ENCODE measurements at places on chromosomes 13 and 19. TPM values are rescaled to one million over a fixed set of nuclear protein-coding genes. Genes with fewer than 3 reads are reported as not detected.

- DNase-seq, result no peak
- peaks cover 15% of the 10 kb centered on the region for H3K4me1 ChIP-seq
- peak overlapping the region; percentile 19 for H3K27ac ChIP-seq
- H3K27me3 ChIP-seq, result no peaks in the 10 kb centered on the region
- peaks cover 10% of the 10 kb centered on the region for H3K36me3 ChIP-seq
Measured at GRCh38 chr13:43094901-43095300, 71.5 kb downstream of the DNAJC15 start.

DNA sequence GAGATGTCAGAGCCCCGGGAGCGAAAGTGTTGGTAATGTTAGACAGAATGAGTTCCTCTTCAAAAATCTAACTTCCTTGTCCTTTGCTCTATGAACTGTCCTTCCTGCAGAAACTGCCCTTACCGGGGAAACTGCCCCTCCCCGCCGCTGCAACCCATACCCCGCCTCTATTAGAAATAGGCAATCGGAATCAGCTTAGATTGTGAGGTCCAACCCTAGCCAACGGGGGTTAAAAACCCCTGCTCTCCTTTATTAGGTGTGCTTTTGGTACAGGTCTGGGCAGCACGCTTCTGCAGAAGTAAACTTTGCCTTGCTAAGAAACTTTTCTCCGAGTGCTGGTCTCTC is 11.5 kb upstream of the CAPNS1 start:
- H3K36me3 ChIP-seq, result peaks cover 5% of the 10 kb centered on the region
- DNase-seq, result no peak
- H3K27me3 ChIP-seq, result no peaks in the 10 kb centered on the region
- peaks cover 12% of the 10 kb centered on the region for H3K4me1 ChIP-seq
- peak overlapping the region; percentile 78 for H3K27ac ChIP-seq

FPR3 gene
- total RNA-seq, result not detected

MYH14 gene
- not detected for total RNA-seq

KCNN4 gene
- total RNA-seq, result 63.1 TPM

DNA sequence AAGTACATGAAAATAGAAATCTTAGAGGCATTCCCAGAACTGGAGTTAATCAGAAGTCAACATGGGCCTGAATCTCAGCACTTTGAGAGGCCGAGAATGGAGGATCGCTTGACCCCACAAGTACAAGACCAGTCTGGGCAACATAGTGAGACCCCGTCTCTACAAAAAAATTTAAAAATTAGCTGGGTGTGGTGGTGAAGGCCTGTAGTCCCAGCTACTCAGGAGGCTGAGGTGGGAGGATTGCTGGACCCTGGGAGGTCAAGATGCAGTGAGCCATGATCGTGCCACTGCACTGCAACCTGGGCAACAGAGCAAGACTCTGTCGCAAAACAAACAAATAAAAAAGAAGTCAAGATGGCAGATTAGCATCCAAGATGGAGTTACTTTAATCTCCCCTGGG is 8.5 kb downstream of the IFNL2 start:
- peaks cover 13% of the 10 kb centered on the region for H3K27me3 ChIP-seq
- H3K4me1 ChIP-seq, result peaks cover 5% of the 10 kb centered on the region
- peaks cover 2% of the 10 kb centered on the region for H3K36me3 ChIP-seq
- H3K27ac ChIP-seq, result no peak overlapping the region
- no peak overlapping the region for H3K4me3 ChIP-seq

DNA sequence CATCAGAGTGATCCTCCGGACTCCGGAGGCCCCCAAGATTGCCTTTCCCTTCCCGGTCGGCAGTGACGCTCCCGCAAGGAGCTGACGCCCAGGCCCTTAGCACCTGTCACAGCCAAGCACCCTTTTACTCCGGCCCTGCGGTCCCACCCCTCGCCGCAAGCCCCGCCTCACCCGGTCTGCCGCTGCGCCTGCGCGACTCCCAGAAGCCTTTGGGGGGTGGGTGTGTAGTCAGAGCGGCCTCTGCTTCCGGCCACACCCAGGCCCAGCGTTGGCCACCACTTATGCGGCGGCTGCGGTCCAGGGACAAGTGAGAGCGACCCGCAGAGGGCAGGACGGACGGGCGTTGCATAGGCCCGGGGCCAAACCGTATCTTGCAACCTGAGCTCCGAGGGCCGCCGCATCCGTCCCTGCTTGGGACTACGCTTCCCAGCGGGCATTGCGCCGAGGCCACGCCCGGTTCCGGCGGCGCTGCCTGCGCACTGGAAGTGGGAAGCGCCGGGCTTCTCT is 441 bp upstream of the ZFP28 start:
- no peaks in the 10 kb centered on the region for H3K27me3 ChIP-seq
- H3K4me1 ChIP-seq, result no peaks in the 10 kb centered on the region
- peak overlapping the region; percentile 89 for H3K4me3 ChIP-seq
- H3K36me3 ChIP-seq, result peaks cover 10% of the 10 kb centered on the region

DNA sequence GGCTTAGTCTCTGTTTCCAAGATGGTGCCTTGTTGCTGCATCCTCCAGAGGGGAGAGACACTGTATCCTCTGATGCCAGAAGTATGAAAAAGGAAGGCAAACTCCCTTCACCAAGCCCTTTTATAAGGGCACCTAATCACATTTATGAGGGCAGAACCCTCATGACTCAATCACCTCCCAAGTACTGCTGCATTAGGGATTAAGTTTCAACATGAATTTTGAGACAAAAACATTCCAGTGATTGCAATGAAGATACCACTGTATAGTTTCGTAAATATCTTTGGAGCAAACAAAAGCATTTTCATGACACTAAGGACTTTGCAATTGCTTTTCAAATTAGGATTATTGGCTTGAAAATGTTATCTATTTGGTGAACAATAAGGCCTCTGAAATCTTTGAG is 63.8 kb downstream of the RNF17 start:
- DNase-seq, result no peak
- H3K4me1 ChIP-seq, result no peaks in the 10 kb centered on the region
- H3K27ac ChIP-seq, result no peak overlapping the region
- no peak overlapping the region for H3K4me3 ChIP-seq
- peaks cover 36% of the 10 kb centered on the region for H3K27me3 ChIP-seq
- H3K36me3 ChIP-seq, result no peaks in the 10 kb centered on the region

DNA sequence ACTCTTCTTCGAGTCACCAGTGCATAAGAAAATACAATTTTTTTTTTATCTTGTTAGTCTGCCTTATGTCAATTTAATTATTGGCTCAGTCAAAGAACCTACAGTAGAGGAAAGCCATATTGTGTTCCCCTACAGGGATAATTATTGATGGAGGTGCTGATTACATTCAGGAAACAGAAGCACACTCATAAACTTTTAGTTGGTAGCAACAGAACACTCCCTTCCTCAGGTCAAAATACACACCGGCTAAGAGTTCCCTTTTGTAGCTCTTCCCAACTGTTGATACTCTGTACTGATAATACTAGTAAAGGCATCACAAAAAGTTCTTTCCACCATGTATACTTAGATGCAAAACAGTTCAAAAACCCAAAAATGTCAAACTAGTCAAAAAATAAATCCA is 18.4 kb downstream of the FOXO1 start:
- peak overlapping the region; percentile 25 for H3K4me3 ChIP-seq
- no peak for DNase-seq
- peak overlapping the region; percentile 75 for H3K27ac ChIP-seq
- H3K27me3 ChIP-seq, result no peaks in the 10 kb centered on the region
- H3K36me3 ChIP-seq, result no peaks in the 10 kb centered on the region
- H3K4me1 ChIP-seq, result peaks cover 76% of the 10 kb centered on the region

DNA sequence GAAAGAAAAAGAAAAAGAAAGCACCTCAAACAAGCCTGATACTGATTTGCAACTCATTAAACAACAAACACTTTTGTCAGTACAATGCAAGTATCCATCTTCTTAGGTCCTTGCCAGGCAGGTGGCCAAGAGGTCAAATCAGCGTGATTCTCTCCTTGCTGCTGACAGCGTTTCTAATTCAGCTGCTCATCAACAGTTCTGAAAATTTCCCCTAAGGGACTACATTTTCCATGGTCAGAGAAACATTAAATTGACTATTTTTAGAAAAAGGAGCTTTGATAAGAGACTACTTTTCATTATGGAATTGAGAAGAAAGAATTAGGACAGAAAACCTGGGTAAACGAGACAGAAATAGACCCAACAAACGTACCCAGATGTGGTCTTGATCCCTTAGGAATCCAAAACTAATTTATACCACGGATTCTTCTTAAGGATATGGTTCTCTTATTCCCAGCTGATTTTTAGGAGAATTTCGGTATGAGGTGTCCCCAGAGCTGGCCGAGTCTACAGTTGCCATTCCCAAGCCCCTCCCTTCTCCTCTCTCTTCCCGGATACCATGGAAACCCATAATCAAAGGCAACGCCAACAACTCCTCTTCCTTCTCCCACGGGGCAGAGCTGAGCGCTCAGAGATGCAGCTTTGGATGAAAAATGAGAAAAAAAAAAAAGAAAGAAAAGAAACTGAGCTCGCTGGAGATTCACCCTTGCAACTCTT is 29.5 kb upstream of the CEBPG start:
- peaks cover 98% of the 10 kb centered on the region for H3K27me3 ChIP-seq
- H3K4me1 ChIP-seq, result peaks cover 4% of the 10 kb centered on the region
- peaks cover 4% of the 10 kb centered on the region for H3K36me3 ChIP-seq
- DNase-seq, result no peak

DNA sequence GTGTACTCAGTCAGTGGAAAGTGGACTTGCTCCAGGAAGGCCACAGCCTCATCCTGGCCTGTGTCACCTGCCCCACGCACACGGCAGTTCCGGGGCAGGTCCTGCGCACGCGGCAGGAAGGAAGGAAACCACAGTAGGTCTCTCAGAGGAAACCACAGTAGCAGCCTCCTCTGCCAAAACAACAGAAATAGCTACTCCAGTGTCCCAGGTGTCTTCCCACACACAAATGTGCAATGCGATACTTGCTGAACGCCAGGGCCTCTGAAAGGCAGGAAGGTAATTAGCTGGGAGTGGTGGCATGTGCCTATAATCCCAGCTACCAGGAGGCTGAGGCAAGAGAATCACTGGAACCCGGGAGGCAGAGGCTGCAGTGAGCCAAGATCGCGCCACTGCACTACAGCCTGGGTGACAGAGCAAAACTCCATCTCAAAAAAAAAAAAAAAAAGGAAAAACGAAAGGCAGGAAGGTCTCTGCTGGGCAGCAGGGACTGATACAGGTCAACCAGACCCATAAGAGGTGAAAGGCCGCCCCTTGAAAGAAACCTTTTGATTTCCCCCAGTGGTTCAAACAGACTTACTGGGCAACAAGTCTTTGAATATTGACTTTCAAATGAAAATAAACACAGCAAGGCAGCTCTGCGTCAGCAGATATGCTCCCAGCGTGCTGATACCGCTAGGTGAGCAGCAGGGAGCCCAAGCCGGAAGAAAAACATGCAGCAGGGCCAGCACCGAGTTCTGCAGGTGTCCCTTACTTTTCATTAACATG is 49.5 kb downstream of the CRYL1 start:
- peaks cover 4% of the 10 kb centered on the region for H3K36me3 ChIP-seq
- peaks cover 29% of the 10 kb centered on the region for H3K4me1 ChIP-seq
- peak overlapping the region; percentile 89 for H3K4me3 ChIP-seq
- peak; percentile 44 for DNase-seq
- H3K27me3 ChIP-seq, result no peaks in the 10 kb centered on the region

GRCh38 chr19:19461671-19462622 is 53.4 kb downstream of the TSSK6 start:
- H3K36me3 ChIP-seq, result peaks cover 12% of the 10 kb centered on the region
- H3K27ac ChIP-seq, result peak overlapping the region; percentile 99
- H3K4me3 ChIP-seq, result peak overlapping the region; percentile 96
- no peaks in the 10 kb centered on the region for H3K27me3 ChIP-seq
- no peak for DNase-seq

DNA sequence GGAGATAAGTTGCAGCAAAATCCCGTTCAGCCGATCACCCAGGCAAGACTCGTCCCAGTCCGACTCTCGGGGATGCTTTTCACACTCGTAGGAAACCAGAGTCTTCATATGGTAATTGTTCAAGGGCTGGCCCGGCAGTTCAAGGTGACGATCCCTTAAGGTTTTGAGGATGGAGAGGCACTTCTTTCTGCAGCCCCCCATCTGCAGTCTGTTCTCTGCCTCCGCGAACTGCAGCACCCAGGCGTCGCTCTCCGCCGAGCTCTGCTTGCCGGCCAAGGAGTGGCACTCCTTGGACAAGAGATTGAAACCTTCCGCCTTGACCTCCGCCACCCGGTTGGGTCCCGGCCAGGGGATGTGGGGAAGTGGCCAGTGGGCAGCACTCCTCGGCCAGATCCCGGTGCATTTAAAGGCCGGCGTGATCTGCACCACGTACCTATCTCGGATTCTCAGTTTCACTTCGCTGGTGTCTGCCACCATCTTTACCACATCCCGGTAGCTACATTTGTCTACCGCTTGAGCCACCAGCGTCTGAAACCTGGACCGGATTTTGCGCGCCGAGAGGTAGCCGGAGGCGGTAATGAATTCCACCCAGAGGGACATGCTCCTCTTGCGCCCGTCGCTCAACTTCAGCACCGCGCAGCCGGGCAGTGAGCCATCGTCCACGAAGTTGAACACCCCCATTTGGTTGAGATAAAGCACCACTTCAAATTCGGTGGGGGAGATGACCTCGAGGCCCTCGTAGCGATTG is 1.1 kb downstream of the MAB21L1 start:
- DNase-seq, result no peak
- H3K27me3 ChIP-seq, result peaks cover 63% of the 10 kb centered on the region
- peak overlapping the region; percentile 82 for H3K4me3 ChIP-seq
- H3K27ac ChIP-seq, result no peak overlapping the region
- H3K4me1 ChIP-seq, result peaks cover 19% of the 10 kb centered on the region

DNA sequence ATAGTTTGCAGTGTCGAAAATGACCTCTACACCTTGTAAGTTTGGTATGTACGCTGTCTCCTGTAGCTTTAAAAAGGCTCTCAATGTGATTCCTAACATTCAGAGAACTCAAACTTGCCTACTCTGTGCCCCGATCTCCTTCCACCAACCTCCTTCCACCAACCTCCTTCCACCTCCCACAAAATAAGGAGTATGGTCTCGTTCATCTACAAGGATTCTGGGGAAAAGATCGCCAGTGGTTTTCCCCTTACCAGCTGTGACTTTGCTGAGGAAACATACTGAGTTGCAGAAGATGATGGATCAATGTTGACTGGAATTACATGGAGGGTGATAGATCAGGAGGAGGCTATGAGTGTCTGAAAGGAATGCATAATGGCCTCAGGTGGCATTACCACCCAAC is 16.0 kb downstream of the MYO16 start:
- DNase-seq, result no peak
- H3K4me3 ChIP-seq, result no peak overlapping the region
- H3K4me1 ChIP-seq, result no peaks in the 10 kb centered on the region
- no peaks in the 10 kb centered on the region for H3K36me3 ChIP-seq

PLIN4 gene
- total RNA-seq, result not detected

OR7A5 gene
- not detected for total RNA-seq

MAG gene
- not detected for total RNA-seq

ZNF135 gene
- total RNA-seq, result 0.16 TPM

GRCh38 chr13:75225288-75226032 is 256.5 kb downstream of the TBC1D4 start:
- H3K4me3 ChIP-seq, result no peak overlapping the region
- H3K27me3 ChIP-seq, result peaks cover 17% of the 10 kb centered on the region
- no peak for DNase-seq
- peaks cover 2% of the 10 kb centered on the region for H3K36me3 ChIP-seq
- no peaks in the 10 kb centered on the region for H3K4me1 ChIP-seq
- no peak overlapping the region for H3K27ac ChIP-seq

TMEM255B gene
- total RNA-seq, result 1.4 TPM

All from T-helper 17 cell (primary cell).